NCI-H2029 treated with DMSO at 0.1 percent for 48 hours (cell line): ENCODE measurements at places on chromosomes 3 and 15.

- no peak for DNase-seq
Measured at GRCh38 chr3:140850210-140850955, 91.3 kb upstream of the SLC25A36 start.

- no peak for DNase-seq
Measured at GRCh38 chr3:59052803-59053411, 3.1 kb upstream of the CFAP20DC start.

GRCh38 chr15:85646538-85647091, 148.1 kb downstream of the KLHL25 start:
- no peak for DNase-seq

- DNase-seq, result no peak
Measured at GRCh38 chr3:125319765-125320164, 55.4 kb downstream of the ZNF148 start.

- peak; percentile 26 for DNase-seq
Measured at GRCh38 chr3:150544726-150545125, 1.6 kb downstream of the SERP1 start.

DNA sequence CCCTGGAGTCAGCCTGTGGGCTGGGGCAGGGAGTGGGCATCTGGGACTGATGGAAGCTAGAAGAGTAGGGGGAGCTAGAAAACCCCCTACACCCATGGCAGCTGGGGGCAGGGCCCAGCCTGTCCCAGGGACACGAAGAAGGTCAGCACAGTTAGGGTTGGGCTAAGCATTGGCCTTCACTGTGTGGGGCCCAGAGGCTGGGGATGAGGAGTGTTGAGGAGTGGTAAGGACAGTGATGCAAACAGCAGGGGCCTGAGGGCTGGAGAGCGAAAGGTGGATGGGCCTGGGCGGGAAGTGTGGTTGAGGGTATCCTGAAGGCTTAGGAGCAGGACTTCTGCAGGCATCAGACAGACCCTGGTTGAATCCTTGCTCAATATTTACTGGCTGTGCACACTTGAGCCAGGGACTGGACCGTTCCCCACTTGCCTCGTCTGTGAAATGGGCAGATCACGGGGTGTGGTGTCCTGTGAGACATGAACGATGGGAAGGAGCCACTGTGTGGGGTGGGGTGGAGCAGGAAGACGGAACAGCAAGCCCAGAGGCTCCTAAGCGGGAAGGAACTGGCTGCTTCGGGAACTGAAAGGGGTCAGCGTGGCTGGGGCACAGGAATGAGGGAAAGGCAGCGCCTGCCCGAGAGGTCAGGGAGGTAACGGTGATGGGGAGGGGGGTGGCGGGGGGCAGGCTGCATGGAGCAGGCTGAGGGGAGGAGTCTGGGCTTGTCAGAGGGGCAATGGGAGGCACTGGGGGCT, 7.3 kb downstream of the PRKCD start:
- DNase-seq, result no peak
